ENCODE measurements at places on chromosomes 6 and 20.
A peak's percentile ranks its signal among the peaks of the same experiment; 100 is the strongest.

- no peak for DNase-seq
These were observed 35.3 kb downstream of the ELOVL2 start for GRCh38 chr6:11008821-11009220.

DNA sequence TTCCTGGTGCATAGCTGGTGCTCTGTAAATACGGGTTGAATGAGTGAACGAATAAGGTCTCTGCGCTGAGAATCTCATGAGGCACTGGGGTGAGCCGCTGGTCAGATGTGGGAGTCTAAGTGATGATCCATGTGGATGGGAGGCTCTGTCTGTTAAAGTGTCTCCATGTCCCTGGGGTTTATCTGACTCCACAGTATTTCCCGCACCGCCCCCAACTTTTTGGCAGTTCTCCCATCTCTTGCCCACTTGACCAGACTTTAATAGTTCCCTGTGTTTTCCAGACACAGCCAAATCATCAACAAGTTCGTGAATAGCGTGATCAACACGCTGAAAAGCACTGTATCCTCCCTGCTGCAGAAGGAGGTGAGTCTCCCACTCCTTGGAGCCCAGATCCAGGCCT lies 9.9 kb downstream of the BPIFA2 start:
- no peak for DNase-seq

GRCh38 chr6:43779852-43780236 lies 9.8 kb downstream of the VEGFA start:
- DNase-seq, result no peak

DNA sequence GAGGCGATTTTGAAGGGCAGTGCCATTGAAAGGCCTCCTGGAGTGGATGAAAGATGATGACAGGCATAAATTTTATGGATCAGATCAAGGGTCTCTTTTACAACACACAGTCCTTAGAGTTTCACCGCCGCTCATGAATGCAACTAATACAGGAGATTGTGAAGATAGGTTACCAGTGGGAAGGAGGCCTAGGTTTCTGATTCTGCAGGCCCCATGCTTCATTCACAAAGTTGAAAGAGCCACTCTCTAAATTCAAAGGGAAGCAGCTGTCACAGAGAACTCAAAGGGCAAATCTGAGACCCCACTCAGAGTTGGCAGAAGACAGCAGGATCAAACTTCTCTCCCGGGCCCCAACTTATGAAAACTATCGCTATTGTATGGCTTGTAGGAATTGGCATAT lies 137.6 kb downstream of the MAP3K7 start:
- DNase-seq, result no peak

- no peak for DNase-seq
These were observed 46.4 kb downstream of the CNR1 start for GRCh38 chr6:88119769-88120168.

DNA sequence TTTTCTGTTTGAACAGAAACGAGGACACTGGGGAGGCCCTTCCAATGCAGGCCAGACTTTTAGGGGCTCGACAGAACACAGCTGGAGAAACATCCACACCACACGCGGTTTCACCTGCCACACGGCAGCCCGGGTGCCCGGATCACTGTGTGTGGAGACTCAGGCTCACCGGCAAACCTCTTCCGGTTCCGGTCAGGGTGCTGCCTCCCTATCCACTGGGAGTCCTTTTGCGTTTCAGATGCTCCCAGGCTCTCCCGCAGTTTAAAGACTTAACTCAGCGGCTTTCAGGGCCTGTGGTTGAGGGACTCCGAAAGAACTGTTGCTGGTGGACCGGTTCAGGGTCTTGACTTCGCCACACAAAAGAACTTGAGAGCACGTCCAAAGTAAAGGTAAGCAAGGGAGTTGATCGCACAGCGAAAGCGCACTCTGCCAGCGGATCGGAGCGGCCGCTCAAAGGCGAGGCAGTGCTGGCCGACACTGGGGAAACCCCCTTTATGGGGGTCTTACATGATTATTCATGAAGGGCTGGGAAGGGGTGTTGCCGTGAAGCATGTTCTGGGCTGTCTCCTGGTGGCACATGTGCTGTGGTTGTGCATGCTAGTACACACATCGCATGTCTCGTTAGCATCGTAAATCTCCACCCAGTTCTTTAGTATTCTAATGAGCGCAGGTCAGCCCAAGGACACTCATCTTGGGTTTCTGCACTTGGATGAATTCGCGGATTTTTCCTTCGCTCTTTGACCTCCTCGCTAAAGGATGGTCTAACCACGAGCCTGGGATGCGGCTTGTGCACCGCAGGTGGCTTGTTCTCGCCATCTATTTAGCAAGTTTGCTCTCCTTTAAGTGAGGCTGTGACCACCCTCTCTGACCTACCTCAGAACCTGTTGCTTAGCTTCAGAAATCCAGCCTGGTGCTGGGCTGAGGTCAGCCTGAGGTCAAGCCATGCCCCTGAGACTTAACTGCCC lies 180.3 kb downstream of the CDH26 start:
- no peak for DNase-seq

DNA sequence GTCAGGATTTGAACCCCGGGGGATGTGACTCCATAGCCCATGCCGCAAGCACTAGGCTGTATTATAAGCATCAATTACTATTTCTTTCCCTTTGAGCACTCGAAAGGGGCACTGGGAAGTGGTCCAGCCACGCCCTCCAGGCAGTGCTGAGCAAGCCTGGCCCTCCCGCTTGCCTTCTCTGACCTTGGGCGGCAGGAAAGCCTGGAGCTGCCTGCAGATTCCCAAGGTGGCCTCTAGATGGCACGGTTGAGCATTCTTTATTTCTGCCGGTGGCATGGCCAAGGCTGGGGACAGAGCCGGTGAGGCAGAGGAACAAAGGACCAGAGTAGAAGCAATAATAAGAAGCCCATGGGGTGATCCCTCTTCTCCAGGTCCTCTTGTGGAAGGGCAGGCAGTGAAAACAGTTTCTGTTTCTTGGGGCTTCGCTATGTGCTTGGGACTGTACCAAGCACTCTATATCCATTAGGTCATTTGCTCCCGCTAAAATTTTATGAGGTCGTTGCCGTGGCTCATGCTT lies 32.0 kb downstream of the ARHGAP40 start:
- peak; percentile 23 for DNase-seq

- DNase-seq, result no peak
These were observed 13.6 kb upstream of the TTLL2 start for GRCh38 chr6:167311286-167311685.

- DNase-seq, result no peak
These were observed 19.2 kb downstream of the CAPN11 start for GRCh38 chr6:44177691-44178423.

GRCh38 chr20:59044295-59044694 lies 1.7 kb upstream of the PRELID3B start:
- DNase-seq, result no peak

DNA sequence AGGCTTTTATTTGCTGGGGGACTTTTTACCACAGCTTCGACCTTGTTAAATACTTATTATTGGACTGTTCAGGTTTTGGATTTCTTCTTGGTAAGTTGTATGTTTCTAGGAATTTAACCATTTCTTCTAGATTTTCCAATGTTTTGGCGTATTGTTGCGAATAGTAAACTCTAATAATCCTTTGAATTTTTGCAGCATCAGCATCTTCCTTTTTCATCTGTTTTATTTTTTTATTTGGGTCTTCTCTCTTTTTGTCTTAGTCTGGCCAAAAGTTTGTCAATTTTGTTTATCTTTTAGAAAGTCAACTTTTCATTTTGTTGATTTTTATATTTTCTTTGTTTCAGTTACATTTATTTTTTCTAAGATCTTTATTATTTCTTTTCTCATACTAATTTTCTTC lies 1272.0 kb downstream of the HACE1 start:
- no peak for DNase-seq
